ENCODE measurements at places on chromosomes 1 and 21. TPM values are rescaled to one million over a fixed set of nuclear protein-coding genes. Genes with fewer than 3 reads are reported as not detected.

GRCh38 chr1:183958958-183959357, 78.6 kb downstream of the COLGALT2 start:
- no peak for DNase-seq
- H3K36me3 ChIP-seq: no peaks in the 10 kb centered on the region
- H3K4me3 ChIP-seq: no peak overlapping the region

GRCh38 chr1:18200136-18200717, 92.6 kb downstream of the IGSF21 start:
- peaks cover 62% of the 10 kb centered on the region for H3K27me3 ChIP-seq
- no peak for DNase-seq
- H3K4me1 ChIP-seq: no peaks in the 10 kb centered on the region
- no peak overlapping the region for H3K4me3 ChIP-seq

- H3K27me3 ChIP-seq: no peaks in the 10 kb centered on the region
- H3K27ac ChIP-seq: no peak overlapping the region
- H3K4me3 ChIP-seq: no peak overlapping the region
- H3K36me3 ChIP-seq: no peaks in the 10 kb centered on the region
- DNase-seq: peak; percentile 69
Observed at GRCh38 chr1:109570414-109570813, 22.0 kb downstream of the GNAI3 start.

GRCh38 chr1:9317072-9317471, 24.4 kb downstream of the SPSB1 start:
- no peak overlapping the region for H3K4me3 ChIP-seq
- no peak overlapping the region for H3K27ac ChIP-seq
- H3K4me1 ChIP-seq: no peaks in the 10 kb centered on the region
- no peaks in the 10 kb centered on the region for H3K36me3 ChIP-seq
- DNase-seq: no peak

MAP3K21 gene
- total RNA-seq: 7.7 TPM

RNU1-2 gene
- 3,134 TPM for total RNA-seq

FCGR1A gene
- total RNA-seq: 11.5 TPM

SLAMF7 gene
- 11.5 TPM for total RNA-seq
